Astrocyte (in vitro differentiated cells and primary cell): ENCODE measurements at places on chromosomes 3 and 15.

- DNase-seq, result no peak
These were observed 2.6 kb downstream of the ZNF710 start for GRCh38 chr15:90003736-90004135.

DNA sequence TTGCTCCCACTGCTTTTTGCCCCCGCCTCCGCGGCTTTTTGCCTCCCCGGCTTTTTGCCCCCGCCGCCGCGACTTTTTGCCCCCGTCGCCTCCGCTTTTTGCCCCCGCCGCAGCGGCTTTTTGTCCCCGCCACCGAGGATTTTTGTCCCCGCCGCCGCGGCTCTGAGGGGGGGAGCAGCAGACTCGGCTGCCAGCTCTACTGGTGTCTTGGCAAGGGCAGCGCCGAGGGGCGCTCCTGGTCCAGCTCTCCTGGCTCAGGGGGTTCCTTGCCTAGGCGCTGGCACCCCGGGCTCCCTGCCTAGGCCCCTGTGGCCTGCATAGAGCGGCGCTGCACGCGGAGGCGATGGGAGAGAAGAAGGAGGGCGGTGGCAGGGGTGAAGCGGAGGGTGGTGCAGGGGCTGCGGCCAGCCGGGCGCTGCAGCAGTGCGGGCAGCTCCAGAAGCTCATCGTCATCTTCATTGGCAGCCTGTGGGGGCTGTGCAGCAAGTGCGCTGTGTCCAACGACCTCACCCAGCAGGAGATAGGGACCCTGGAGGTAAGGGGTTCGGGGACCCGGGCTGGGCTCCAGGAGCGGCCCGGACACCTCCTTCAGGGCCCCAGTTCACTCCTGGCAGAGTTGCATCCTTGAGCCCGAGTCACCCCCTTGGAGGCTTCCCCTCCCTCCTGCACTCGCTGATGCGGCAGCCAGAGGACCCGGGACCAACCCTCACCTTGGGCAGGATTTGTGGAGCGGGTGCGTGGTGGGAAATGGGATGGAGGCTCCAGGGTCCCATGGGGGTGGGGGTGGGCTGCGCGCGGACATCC is 642.4 kb downstream of the GOLGA6L6 start:
- DNase-seq, result no peak

DNA sequence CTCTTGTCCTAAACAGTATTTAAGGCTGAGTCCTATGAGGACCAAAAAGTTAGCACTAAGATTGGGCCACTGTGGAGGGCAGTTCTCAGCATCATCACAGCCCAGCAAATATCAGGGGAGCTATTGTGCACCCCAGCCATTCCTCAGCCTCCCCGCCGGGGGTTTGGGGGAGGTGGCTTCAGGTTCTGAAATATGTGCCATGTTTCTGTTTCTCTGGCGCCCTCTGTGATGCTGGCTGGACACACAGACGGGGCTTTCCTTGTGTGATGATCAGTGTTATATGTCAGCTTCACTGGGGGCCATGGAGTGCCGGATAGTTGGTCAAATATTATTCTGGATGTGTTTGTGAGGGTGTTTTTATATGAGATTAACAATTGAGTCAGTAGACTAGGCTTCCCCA is 106.8 kb downstream of the GABRG3 start:
- no peak for DNase-seq

DNA sequence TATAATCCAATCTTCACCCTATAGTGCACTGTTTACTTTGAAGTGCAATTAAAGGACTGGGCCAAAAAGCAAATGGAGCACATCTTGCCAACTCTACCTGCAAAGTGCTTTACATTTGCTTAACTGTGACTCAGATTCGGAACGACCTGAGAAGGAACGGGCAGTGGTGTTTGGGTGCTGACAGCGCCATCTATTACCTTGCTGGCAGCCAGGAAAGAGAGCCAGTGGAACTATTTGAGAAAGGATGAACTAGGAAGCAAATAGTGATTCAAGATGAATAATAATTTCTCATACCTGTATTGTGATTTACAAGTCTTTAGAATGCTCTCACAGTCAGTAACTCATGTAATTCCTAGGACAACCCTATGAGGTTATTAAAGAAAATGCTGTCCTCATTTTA is 312.9 kb downstream of the PDCD6IP start:
- DNase-seq, result no peak

GRCh38 chr3:24661175-24661584 is 166.5 kb upstream of the THRB start:
- no peak for DNase-seq

- no peak for DNase-seq
These were observed 9.8 kb downstream of the P2RY14 start for GRCh38 chr3:151268267-151269235.

GRCh38 chr3:125271127-125271526 is 58.6 kb upstream of the SLC12A8 start:
- no peak for DNase-seq

GRCh38 chr15:94036156-94036555 is 195.2 kb upstream of the MCTP2 start:
- DNase-seq, result no peak
